Ovary (tissue), 10 donors: ENCODE measurements at places on chromosomes 2 and 18. TPM values are rescaled to one million over a fixed set of nuclear protein-coding genes. Genes with fewer than 3 reads are reported as not detected.
A peak's percentile ranks its signal among the peaks of the same experiment; 100 is the strongest.

DNA sequence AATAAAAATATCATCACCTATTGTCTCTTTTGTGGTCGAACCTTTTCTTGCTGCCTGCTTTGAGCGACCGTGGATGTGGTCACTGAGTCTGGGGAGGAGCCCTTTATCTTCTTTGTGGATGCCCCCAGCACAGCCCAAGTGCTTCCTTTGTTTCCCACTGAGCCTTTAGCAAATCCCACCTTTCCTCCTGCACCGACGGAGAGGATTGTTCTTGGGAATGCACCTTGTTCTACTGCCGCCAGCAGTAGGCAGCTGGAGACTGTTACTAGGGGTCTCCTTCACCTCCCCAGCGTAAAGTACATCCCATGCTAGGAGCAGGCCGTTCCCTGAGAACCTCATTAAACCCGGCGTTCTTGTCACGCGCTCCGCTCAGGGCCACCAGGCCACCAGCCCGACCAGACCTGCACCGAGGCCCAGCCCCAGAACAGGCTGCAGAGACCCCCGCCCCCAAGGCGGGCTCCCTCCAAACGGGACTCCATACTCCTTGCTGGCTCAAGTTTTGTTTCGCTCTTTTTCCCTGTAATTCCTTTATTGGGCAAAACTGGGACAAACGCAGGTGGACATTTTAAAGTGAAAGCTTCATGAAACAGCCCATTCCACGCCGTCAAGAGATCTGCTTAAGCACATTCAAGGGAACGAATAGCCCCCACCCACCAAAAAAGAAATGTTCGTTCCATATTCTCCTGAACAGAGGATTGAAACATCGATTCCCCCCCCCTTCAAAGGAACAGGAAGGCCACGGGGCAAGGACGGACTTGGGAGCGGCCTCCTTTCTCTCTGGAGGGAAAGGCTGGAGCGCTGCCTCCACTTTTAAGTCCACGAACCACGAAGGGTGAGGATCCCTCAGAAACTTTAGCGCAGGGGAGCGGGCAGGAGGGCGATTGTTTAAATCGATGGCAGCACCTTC lies 1.1 kb upstream of the MAT2A start:
- H3K36me3 ChIP-seq, result no peaks in the 10 kb centered on the region
- H3K4me1 ChIP-seq, result peaks cover 4% of the 10 kb centered on the region

GRCh38 chr2:43067254-43068040 lies 159.0 kb downstream of the ZFP36L2 start:
- H3K4me1 ChIP-seq, result peaks cover 12% of the 10 kb centered on the region
- H3K27ac ChIP-seq, result no peak overlapping the region
- no peak overlapping the region for H3K4me3 ChIP-seq
- DNase-seq, result no peak
- no peaks in the 10 kb centered on the region for H3K36me3 ChIP-seq

DNA sequence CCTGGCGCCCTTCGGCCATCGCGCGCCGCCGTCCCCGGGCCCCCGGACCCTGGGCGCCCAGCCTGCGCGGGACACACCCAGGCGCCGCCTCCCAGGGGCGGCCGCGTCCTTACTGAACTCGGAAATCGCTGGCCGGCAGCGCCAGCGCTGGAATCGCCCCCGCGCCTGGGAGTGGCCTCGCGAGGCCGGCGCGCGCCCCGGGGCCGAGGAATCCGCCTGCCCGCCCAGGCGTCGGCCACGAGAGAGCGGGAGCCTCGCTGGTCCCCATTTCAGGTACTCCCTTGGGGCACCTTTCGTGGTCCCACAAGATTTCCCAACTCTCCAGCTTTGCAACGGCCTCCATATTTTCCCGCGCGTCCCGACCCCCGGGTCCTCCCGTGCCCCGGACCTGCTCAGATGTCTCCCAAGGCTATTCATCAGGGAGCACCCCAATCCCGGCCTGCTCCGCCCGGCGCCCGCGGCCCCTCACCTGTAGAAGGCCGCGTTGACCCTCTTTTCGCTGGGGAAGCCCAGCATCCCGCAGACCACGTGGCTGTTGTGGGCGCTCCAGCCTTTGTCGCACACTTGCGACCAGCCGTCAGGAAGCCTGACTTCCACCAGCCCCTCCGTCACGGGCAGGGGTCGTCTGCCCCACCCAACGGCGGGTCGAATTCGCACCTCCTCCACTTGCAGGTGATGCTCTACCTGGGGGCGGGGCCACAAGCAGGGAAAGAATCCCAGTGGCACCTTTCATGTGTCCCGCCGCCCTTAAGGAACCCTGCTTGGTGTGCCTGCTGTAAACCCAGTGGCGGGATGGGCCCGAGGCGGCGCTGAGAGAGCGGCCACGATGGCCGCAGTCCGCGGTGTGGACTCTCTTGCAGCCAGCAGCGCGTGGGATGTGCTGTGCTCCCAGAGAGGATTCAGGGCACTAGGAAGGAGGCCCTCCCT lies 4.6 kb downstream of the LOXL3 start:
- peaks cover 11% of the 10 kb centered on the region for H3K4me1 ChIP-seq
- peak overlapping the region; percentile 40 for H3K4me3 ChIP-seq
- no peaks in the 10 kb centered on the region for H3K27me3 ChIP-seq
- DNase-seq, result peak; percentile 68
- H3K36me3 ChIP-seq, result no peaks in the 10 kb centered on the region
- no peak overlapping the region for H3K27ac ChIP-seq

- H3K27me3 ChIP-seq, result no peaks in the 10 kb centered on the region
- H3K4me1 ChIP-seq, result no peaks in the 10 kb centered on the region
- H3K36me3 ChIP-seq, result no peaks in the 10 kb centered on the region
Observed at GRCh38 chr2:154449951-154450658, 248.4 kb upstream of the KCNJ3 start.

DNA sequence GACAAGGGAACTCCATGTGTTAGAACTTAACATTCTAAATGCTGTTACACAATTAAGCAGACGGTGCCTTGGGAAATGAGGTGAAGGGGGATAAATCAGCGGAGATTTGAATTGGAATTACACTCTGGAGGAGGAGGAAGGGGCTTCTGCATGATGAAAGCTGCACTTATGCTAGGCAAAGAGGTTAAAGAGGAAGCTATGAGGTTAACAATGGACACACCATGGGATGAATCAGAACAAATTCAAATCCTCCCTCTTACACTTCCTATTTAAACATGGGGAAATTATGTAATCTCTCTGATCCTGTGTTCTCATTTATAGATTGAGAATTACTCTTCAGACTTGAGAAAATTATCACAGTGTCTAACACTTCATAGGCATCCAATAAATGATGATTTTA lies 121.5 kb upstream of the SIX2 start:
- DNase-seq, result no peak
- no peaks in the 10 kb centered on the region for H3K4me1 ChIP-seq
- H3K36me3 ChIP-seq, result no peaks in the 10 kb centered on the region
- no peaks in the 10 kb centered on the region for H3K27me3 ChIP-seq
- H3K4me3 ChIP-seq, result no peak overlapping the region

DNA sequence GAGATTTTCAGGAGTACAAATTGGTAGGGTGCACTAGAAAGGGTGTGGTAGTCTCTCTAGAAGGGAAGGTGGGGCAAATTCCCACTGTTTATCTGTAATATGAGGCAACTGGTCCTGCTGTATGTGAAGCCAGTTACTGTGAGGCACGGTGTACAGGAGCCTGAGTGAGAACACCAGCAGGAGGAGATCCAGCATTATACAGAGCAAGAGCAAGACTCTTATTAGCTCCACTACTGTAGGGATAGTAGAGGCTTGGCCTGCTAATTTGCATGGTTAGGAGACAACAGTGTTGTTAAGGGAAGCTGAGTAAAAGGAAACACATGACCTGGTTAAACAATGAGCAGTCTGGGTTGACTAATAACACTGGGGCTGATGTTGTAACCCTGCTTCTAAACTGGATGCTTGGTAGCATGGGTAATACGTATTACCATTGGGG lies 76.3 kb upstream of the WDSUB1 start:
- no peaks in the 10 kb centered on the region for H3K4me1 ChIP-seq
- no peaks in the 10 kb centered on the region for H3K36me3 ChIP-seq
- no peak overlapping the region for H3K27ac ChIP-seq
- H3K27me3 ChIP-seq, result no peaks in the 10 kb centered on the region
- DNase-seq, result no peak

GRCh38 chr2:129006135-129006886 lies 687.6 kb upstream of the HS6ST1 start:
- no peak overlapping the region for H3K27ac ChIP-seq
- no peak overlapping the region for H3K4me3 ChIP-seq

DNA sequence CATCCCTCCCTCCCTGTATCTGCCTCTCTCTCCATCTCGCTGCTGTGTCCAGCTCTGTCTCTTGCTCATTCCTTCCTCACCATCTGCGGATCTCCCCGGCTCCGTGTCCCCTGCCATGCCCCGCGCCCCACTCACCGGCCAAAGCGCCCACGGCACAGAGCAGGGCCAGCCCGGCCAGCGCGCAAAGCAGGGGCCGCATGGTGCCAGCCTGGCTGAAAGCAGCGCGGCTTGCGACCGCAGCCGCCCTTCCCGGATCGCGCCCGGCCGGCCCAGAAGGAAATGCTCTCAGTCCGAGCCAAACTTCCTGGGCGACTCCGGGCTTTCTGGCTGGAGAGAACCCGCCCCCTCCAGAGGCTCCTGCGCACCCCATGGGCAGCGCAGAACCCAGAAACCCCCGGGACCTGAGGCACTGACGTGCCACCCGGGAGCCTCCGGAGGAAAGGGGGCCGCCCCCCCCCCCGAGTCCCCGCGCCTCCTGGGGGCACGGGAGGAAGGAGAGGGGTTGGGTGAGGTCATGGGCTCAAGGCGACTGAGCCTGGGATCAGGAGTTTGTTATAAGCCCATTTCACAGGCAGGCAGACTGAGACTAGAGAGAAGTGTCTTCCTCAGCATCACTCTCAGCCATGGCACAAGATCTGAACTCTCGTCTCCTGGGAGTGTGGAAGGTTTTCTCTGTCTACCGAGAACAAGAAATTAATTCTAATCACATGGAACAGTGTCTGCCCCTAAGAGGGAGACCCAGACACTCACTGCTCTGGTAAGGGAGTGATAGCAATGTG lies 45.2 kb upstream of the RAB6C start:
- H3K27ac ChIP-seq, result no peak overlapping the region
- H3K4me3 ChIP-seq, result no peak overlapping the region
- DNase-seq, result no peak

TMEM163 gene
- 1.00 TPM for total RNA-seq

DNA sequence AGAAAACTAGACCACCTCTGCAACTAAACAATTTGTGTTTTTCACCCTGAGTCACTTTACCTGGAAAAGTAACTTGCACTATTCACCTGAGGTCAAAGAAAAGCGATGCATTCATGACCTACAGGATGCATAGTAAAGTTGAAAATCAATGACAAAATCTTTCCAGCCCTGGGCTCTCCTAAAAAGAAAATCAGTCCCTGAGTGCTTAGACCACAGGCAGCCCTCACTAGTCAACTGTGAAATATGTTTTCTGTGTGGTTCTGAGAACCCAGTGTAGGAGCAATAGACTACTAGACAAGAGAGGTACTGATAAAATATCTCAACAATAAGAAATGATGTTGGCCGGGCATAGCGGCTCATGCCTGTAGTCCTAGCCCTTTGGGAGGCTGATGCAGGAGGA lies 133.1 kb downstream of the TXNL1 start:
- H3K36me3 ChIP-seq, result no peaks in the 10 kb centered on the region
- H3K27me3 ChIP-seq, result no peaks in the 10 kb centered on the region
- peaks cover 1% of the 10 kb centered on the region for H3K4me1 ChIP-seq
- no peak overlapping the region for H3K4me3 ChIP-seq
- no peak overlapping the region for H3K27ac ChIP-seq

GRCh38 chr2:202723746-202724145 lies 89.0 kb downstream of the FAM117B start:
- no peak overlapping the region for H3K27ac ChIP-seq
- no peaks in the 10 kb centered on the region for H3K36me3 ChIP-seq
- H3K4me3 ChIP-seq, result no peak overlapping the region
- H3K27me3 ChIP-seq, result no peaks in the 10 kb centered on the region
- DNase-seq, result no peak
- no peaks in the 10 kb centered on the region for H3K4me1 ChIP-seq

GRCh38 chr2:182097571-182098164 lies 112.0 kb downstream of the PPP1R1C start:
- H3K27ac ChIP-seq, result no peak overlapping the region
- H3K36me3 ChIP-seq, result no peaks in the 10 kb centered on the region
- H3K4me3 ChIP-seq, result no peak overlapping the region
- no peak for DNase-seq
- H3K27me3 ChIP-seq, result no peaks in the 10 kb centered on the region
- no peaks in the 10 kb centered on the region for H3K4me1 ChIP-seq

CYS1 gene
- 12.0 TPM for total RNA-seq

UGT1A9 gene
- total RNA-seq, result not detected

DNA sequence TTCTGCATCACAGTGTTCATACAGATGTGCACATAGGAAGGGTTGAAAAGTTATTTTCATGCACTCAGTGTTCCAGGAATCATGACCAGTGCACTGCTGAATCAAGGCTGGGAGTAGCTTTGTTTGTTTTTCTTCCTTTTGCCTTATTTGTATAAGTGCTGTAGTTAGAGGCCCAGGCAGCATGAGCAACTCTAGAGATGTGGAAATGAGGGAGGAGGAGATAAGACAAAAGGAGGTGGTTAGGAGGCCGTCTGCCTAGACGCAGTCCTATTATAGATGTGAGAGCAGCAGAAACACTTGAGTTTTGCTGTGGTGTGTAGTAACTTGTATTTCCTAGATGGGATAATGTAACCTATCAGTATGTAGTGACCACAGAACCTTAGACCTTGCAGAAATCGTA lies 264.3 kb upstream of the RASGRP3 start:
- no peak overlapping the region for H3K4me3 ChIP-seq
- no peak overlapping the region for H3K27ac ChIP-seq
- H3K27me3 ChIP-seq, result no peaks in the 10 kb centered on the region
- H3K4me1 ChIP-seq, result peaks cover 16% of the 10 kb centered on the region

DNA sequence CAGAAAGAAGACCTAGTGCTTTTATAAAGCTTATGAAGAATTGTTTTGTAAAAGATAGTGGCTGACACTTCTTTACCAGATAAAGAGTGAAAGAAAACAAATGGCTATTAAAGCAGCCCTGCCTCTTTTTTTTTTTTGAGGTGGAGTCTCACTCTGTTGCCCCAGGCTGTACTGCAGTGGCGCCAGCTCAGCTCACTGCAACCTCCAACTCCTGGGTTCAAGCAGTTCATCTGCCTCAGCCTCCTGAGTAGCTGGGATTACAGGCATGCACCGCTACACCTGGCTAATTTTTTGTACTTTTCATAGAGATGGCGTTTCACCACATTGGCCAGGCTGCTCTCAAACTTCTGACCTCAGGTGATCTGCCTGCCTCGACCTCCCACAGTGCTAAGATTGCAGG lies 12.9 kb downstream of the ARPC2 start:
- no peaks in the 10 kb centered on the region for H3K36me3 ChIP-seq
- DNase-seq, result no peak
- peaks cover 14% of the 10 kb centered on the region for H3K4me1 ChIP-seq
- no peaks in the 10 kb centered on the region for H3K27me3 ChIP-seq
- peak overlapping the region; percentile 58 for H3K27ac ChIP-seq
